NCI-H524 treated with DMSO at 0.1 percent for 48 hours (cell line): ENCODE measurements at places on chromosomes 2 and 18.

- DNase-seq = no peak
These were observed 286.0 kb upstream of the CCDC68 start for GRCh38 chr18:55245211-55245614.

- no peak for DNase-seq
These were observed 204.3 kb downstream of the KLHL29 start for GRCh38 chr2:23589220-23589647.

GRCh38 chr2:238872628-238873380, 24.9 kb downstream of the TWIST2 start:
- DNase-seq = no peak

GRCh38 chr2:53941749-53942148, 29.0 kb downstream of the PSME4 start:
- DNase-seq = no peak

- DNase-seq = no peak
These were observed 140.5 kb downstream of the SRBD1 start for GRCh38 chr2:45470531-45470930.
